Aorta (tissue), 5 donors: ENCODE measurements at places on chromosomes 2 and 18.

DNA sequence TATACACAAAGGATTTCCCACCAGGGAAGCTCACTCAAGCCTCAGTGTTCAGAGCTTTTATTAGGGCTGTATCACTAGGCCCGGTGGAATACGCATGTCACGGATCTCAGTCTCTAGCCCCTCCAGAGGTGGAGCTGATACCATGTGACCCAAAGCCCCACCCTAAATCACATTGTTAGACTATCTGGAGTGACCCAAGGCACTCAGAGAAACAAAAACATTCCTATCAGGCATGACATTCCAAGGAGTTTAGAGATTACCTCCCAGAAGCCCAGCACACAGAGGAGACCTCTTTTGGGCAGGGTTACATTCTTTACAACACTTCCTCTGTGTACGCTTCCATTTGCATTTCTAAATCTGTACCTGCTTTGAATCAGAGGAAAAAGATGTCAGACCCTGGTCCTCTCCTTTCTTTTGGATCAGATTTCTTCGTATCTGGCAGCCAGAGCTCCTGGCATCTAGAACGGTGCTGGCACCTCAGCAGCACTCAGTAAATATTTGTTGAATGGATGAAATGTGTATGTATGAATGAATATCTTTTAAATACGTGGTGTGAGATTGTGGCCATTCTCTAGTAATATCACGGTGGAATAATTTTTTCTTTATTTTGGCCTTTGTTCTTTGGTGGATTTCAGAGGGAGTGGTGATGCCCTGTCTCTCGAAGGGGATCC is 37.7 kb upstream of the SMAD2 start:
- DNase-seq = no peak

- no peak for DNase-seq
Measured at GRCh38 chr18:10285283-10285640, 169.2 kb upstream of the APCDD1 start.

DNA sequence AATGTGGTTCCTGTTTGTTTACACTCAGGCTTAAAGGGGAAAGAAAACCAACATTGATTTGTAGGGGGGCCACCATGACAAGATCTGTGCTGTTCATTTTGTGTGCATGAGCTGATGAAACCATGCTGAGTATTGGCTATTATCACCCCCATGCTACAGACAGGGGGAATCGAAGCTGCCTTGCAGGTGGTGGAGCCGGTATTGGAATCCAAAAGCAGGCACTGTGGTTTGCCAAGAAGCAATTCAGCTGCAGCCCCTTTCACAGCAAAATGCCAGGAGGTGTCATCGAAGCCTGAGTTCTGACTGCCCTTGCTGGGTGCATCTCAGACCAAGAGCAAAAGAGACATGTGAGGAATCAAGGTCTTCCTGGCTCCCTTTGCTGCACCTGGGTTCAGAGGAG is 221.9 kb downstream of the UXS1 start:
- no peak for DNase-seq

- no peak for DNase-seq
Measured at GRCh38 chr2:234290671-234291070, 206.2 kb downstream of the ARL4C start.
